ENCODE measurements at places on chromosomes 2 and 18.

- DNase-seq = no peak
Measured at GRCh38 chr2:170323743-170324142, 145.8 kb downstream of the MYO3B start.

DNA sequence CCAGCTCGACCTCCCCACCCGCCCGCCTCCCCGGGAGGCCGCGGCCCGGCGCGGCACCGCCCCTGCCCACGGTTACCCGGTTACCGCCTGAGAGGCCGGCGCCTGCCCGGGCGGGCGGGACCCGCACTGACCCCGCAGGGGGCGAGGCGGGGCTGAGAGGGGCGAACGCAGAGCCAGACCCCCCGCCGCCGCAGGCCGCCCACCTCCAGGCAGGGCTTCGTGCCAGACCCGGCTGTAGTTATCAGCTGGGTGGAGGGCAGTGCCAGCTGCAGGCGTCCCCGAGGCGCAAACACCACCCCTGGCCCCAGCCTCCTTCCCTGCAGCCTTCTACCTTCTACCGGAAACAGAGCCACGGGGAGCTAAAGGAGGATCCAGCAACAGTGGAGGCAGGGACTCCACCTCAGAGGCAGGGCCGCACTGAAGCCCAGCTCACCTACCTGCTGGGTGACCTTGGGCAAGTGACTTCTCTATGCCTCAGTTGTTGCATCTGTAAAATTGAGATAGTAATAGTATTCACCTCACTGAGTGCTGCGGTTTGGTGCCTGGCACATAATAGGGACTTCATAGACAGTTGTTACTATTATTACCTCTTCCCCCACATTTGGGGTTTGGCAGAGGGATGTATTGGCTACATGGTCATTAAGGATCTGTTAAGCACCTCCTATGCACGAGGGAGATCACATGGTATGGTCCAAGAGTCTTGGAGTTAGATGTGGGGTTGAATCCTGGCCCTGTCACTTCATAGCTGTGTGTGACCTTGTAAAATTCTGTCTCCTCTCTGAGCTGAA lies 231.6 kb upstream of the SMAD2 start:
- no peak for DNase-seq

DNA sequence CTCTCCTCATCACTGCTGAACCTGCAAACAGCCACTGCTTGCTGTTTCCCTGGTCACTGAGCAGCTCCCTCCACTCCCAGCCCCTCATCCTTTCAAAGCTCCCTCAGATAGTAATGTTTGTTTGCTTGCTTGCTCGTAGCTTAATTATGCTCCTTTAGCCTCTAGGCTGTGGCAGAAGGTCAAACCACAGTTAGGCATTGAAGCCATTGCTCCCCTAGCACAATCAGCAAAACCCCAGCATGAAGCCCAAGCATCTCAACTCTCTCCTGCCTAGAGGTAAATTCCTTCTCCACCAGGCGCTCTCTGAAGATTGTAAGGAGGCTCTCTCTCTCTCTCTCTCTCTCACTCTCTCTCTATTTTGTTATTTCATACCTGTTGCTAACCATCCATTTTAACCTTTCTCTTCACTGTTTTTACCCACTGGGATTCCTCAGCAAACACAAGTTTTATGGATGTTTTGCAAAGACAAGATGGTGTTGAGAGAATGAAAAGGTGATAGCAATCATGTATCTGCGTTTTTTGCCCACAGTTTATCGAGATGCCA lies 135.9 kb upstream of the HNRNPA3 start:
- no peak for DNase-seq

DNA sequence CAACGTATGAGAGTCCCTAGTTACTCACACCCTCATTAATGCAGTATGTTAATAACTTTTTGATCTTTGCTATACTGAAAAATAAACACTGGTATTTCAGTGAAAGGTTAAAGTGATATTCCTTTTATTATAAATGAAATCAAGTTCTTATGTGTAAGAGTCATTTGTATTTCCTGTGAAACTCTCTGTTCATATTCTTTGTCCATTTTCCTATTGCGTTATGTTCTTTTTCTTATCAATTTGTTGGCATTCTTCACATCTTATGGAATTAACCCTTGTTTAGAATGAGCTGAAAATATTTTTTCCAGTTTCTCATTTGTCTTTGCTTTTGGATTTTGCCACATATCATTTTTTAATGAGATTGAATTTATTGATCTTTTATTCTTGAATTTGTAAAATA lies 44.8 kb downstream of the NDUFAF7 start:
- no peak for DNase-seq

- no peak for DNase-seq
Measured at GRCh38 chr18:45384962-45385315, 230.3 kb upstream of the SLC14A2 start.

DNA sequence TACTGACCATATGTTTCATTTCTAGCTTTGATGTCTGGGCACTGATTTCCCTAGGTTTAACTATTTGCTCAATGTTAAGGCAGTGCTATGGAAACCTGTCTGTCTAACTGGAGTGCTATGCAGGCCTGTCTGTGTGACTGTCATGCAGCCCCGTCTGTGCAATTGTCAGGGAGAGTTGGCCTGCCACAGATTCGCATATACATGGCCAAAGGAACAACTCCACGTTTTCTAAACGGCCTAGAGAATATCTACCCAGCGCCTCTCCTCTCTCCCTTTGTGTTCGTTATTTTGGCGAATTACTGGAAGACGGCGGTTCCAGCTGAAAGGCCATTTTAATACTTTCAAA lies 59.6 kb upstream of the PSME4 start:
- DNase-seq = no peak

GRCh38 chr2:19932928-19933327 lies 31.1 kb upstream of the TTC32 start:
- no peak for DNase-seq

DNA sequence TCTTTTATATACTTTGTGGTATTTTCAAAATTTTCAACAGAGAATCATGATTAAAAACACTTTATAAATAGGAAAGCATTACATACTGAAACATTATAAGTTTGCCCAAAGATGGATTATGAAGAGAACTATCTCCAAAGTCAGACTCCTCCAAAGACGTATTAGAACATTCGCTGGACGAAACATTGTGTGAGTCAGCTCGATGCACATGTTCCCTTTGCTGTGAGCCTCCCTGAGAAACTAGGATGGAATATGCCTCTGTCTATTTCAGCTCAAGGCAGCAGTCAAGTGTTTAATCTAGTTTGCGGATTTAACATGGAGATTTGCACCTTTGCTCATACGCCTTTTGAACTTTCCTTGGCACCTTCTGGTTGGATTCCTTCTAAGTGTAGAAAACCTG lies 92.2 kb upstream of the NCKAP5 start:
- DNase-seq = no peak

DNA sequence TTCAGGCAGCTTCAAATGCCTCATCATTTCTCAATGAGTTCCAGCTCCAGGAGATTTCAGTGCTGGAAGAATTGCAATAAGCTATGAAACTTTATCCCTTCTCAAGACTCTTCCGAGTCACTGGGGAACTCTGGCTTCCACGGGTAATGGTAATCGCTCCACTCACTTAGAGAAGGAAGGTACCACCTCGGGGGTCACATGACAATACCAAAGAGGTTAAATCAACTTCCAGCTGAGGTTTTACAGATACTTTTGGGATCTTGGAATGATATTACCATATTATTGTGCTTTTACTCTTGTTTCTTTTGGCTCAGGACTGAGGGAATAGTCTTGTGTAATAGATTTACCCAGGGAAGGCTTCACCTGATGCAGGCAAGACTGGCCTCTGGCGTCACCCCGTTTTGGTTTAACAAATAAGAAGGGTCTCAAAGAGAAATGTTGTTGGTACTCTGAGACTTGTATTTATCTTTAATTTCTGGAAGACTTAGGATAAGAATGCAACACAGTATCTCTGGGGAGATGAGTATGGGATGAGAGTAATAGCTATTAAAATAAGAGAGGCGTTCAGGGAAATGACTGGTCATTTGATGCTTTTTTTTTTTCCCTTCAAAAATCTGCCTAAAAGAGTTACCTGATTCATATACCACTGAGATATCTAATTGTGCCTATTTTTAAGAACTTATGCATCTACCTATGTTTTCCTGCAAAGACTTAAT lies 316.9 kb upstream of the ZEB2 start:
- no peak for DNase-seq

DNA sequence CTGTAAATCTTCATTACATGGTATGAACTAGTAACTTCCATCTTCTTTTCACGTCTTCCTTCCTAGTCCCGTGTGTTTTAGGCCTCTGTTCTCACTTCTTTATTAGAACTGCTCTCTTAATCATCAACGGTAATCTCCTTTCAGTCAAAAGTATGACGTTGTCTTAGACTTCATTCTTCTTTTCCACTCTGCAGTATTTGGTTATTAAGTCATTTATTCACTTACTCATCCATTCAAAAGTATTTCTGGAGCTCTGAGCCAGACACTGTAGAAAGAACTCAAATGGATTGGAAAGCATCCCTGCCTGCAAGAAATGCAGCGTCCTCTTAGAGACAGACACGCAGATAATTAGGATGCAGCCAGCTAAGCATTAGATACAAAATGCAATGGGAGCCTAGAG lies 494.6 kb upstream of the NRP2 start:
- DNase-seq = no peak

DNA sequence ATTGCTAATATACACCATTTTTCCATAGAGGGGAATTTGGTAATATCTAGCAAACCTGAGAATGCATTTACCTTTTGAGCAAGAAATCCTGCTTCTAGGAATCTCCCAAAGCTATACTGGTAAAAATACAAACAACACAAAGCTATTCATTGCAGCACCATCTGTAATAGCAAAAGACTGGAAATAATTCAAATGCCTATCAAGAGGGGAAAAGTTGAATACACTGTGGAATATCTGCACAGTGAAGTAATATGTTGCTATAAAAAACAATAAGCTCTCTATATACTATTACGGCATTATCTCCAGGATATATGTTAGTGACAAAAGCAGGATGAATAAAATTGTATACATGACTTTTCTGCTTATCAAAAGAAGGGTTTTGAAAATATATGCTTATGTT lies 112.3 kb upstream of the CHAC2 start:
- DNase-seq = no peak

- DNase-seq = no peak
Measured at GRCh38 chr2:221715523-221716247, 143.6 kb upstream of the EPHA4 start.

GRCh38 chr2:147051814-147052213 lies 793.0 kb upstream of the ACVR2A start:
- no peak for DNase-seq

DNA sequence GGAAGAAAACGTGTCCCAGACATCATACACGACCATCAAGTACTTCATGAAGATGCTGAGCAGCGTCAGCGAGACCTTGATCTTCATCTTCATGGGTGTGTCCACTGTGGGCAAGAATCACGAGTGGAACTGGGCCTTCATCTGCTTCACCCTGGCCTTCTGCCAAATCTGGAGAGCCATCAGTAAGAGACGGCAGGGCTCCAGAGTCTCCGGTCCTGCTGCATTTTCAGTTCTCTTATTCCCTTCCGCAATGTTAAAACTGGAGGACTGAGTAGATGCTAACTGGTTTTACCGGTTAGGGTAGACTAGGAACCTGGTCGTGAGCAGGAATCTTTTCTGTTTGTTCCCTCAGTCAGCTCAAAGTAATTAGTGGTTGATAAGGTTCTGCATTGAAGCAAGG lies 32.3 kb downstream of the SLC9A4 start:
- no peak for DNase-seq

GRCh38 chr2:75800456-75800855 lies 89.7 kb upstream of the GCFC2 start:
- no peak for DNase-seq

DNA sequence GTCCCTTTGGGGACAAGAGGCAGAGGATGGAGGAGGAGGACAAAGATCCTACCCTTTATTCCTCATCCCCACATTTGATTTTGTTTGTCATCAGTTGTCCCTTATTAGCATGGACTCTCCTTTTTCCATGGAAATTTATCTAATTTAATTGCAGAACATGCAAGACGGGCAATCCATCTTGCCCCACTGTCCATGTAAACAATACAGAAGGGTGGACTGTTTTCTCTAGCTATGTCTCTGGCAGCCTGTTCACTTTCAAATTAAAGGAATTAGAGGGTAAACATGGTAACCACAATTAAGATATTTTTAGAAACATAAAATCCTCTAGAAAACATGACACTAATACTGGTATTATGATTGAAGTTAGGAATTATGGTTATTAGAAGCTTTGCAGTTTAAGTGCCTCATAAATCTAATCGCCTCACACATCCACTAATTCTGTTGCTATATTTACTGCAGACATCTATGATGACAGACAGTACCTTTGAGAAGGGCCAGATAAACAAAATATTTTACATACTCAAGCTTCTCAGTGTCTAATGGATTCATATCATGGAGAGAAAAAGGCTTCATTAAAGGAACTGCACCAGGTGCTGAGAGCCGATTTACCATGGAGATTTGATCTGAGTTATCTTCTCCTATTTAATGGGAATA lies 215.5 kb downstream of the LNPK start:
- no peak for DNase-seq

GRCh38 chr18:3875961-3876360 lies 426.0 kb downstream of the TGIF1 start:
- no peak for DNase-seq

DNA sequence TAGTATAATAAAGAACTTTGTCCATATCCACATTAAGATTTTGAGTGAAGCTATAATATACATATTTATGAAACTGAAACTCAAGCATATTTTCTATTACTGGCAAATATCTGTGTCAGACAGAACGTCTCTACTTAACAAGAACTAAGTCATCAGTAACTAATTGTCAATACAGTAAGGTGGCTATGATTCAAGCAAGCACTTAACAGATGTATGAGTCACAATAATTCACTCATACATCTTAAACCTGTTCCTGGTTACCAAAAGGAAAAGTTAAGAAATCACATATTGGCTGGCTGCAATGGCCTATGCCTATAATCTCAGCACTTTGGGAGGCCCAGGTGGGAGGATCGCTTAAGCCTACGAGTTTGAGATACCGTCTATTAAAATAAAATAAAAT lies 96.0 kb downstream of the SOS1 start:
- no peak for DNase-seq

GRCh38 chr2:36177282-36177681 lies 178.3 kb upstream of the CRIM1 start:
- no peak for DNase-seq

GRCh38 chr2:177830881-177831386 lies 241.6 kb downstream of the PDE11A start:
- no peak for DNase-seq

DNA sequence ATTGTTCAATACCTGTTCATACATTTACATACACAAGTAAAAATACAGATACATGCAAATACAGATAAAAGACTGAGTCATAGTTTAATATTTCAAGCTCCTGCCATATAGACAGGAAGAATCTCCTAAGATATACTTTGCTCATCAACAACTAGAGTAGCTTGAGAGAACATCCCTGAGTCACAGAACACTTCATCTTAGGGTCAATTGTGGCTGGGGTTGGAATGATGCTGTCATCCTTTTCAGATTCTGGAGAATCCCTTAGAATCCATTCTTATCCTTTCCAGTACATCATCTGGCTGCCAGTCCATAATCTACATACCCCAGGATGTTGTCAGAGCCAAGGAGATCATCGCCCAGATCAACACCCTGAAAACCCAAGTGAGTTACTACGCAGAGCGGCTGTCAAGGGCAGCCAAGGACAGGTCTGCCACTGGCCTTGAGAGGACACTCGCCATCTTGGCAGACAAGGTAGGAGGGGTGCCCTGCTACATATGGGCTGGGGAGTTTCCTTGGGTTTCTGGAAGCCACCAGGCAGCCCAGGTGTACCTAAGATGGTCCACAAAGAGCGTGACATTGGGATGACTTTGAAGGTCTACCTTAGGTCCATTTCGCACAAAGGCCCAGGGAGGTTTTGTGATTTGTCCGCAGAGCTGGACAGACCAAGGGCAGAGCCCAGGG lies 55.7 kb downstream of the COA5 start:
- no peak for DNase-seq

GRCh38 chr2:187917535-187917934 lies 363.3 kb upstream of the TFPI start:
- no peak for DNase-seq
